Sciatic nerve (tissue), 2 donors: ENCODE measurements at places on chromosomes 16 and 17. TPM values are rescaled to one million over a fixed set of nuclear protein-coding genes. Genes with fewer than 3 reads are reported as not detected.

DNA sequence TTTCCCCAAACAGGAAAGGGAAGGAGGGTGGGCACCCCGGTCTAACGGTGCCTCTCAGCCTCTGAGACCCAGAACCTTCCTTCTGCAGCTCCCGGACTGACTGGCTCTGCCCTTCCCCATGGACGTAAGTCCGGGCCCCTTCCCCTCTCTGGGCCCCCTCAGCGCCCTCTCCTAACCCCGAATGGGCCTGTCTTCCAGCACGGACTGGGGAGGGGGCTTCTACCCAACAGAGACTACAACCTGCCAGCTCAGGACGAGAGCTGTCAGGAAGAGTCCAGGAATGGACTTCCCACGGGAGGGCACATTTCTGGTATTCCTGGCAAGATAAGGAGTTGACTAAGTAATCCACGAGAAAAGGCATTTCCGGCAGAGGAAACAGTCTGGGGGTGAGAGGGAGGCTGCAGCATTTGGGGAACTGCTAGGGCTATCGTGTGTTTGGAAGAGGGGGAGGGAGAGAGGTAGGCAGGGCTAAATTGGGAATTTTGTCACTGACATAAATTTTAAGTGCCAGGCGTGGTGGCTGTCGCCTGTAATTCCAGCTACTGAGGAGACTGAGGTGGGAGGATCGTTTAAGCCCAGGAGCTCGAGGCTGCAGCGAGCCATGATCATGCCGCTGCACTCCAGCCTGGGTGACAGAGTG, 12.1 kb upstream of the ALDOA start:
- DNase-seq: no peak

- DNase-seq: no peak
Observed at GRCh38 chr17:62741290-62741689, 66.8 kb downstream of the MARCHF10 start.

GRCh38 chr17:72875361-72875760, 217.1 kb downstream of the SLC39A11 start:
- no peak for DNase-seq

The CCL2 gene
- total RNA-seq: 219 TPM

DNA sequence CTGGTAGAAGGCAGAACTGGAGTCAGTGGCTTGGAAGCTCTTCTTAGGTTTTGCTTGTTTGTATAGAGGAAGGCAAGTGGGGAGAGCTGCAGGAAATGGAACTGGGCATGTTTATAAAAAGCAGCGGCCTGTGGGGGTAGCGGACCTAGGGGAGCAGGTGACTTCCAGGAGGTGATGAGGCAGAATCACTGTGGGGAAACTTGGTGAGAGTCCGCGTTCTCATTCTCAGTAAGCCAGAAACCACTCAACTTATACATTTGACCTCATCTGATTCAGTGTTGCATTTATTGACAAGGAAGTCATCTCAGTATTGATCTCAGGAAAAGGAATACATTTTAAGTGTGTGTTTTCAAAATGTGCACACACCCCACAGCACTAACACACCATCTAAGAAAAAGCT, 299.8 kb downstream of the CNTNAP4 start:
- no peak for DNase-seq

DNA sequence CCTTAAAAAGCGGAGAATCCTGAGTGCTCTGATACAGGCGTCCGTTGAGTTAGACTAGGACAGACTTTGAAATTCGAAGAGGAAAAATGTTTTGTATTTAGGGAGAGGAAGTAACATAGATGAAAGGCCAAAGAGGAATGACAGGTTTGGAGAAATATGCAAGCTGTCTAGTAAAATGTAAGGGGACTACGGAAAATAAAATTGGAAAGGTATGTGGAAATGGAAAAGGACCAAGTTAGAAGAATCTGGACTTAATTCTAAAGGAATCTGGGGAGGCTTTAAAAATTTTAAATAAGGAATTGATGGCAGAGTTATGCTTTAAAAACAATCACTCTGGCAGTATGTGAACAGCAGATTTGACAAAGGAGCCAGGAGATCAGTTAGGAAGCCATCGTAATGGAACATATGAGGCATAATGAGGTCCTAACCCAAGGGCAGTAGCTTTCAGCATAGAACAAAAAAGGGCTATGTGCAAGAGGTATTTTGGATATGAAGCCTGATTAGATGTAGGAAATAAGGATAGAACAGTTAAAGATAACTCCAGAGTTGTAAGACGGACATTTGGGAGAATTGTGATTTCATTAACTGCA, 38.3 kb downstream of the CYB561 start:
- DNase-seq: no peak

GRCh38 chr16:64406770-64407181, 715.1 kb downstream of the CDH11 start:
- DNase-seq: no peak

DNA sequence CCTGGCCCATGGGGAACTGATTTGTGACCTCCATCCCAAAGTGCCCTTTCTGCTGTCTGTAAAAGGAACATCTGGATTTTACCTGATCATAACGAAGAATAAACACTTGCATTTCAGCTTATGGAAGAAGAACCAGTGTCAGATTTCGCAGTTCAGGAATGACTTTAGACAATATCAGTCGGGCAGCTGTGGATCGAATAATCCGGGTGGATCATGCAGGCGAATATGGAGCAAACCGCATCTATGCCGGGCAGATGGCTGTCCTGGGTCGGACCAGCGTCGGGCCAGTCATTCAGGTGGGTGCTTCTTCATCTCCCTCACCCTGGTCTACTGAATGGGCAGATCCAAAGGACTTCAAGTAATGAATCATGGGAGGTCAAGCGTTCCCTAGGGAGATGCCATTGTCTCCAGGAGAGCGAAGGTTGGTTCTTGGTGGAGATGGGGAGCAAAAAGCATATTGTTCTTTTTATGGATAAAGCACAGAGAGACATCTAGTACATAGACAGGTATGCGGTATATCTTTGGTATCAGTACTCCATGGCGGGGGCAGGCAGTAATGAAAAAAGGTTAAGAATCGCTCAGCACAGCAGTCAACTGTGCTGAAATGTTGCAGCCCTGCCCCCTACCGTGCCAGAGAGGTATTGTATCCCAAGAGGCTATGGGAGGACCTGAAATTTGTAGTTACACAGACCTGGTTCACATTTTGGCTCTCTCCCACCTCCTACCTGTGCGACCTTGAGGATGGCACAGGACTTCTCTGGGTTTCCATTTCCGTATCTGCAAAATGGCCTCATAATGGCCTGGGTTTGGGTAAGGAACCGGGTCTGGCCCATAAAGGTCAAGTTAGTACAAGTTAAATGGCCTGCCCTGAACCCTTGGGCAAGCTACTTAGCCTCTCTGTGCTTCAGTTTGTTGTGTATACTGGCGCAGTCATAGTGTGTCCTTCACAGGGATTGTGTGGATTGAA, 4.7 kb downstream of the COQ7 start:
- peak; percentile 64 for DNase-seq

GRCh38 chr17:32258383-32259140, 7.1 kb upstream of the RHBDL3 start:
- DNase-seq: no peak

- no peak for DNase-seq
Observed at GRCh38 chr17:80899402-80900268, 92.0 kb upstream of the CHMP6 start.

The GPRC5C gene
- 62.9 TPM for total RNA-seq

The OR1A1 gene
- total RNA-seq: not detected

- no peak for DNase-seq
Observed at GRCh38 chr17:4460661-4461060, 26.9 kb downstream of the SPNS3 start.

The KRTAP9-4 gene
- total RNA-seq: not detected

- no peak for DNase-seq
Observed at GRCh38 chr17:82101301-82101715, 3.3 kb upstream of the FASN start.

- no peak for DNase-seq
Observed at GRCh38 chr17:77822302-77823030, 136.0 kb upstream of the TNRC6C start.

DNA sequence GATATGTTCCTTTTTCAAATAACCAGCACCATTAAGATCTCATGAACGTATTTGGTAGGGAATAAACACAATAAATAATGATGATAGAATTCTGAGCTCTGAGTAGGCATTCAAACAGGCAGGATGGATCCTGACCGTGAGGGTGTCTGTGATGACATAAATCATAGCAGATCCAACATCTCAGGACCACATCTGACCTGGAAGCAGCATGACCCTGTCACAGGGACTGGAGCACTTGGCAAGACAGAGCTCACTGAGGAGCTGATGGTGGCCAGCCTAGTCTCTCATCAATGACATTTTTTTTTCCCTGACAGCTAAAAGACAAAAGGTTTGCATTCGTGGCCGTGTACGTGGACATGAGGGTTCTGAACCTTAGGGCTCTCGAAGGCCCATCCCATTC, 337.5 kb downstream of the NPIPA8 start:
- DNase-seq: no peak

DNA sequence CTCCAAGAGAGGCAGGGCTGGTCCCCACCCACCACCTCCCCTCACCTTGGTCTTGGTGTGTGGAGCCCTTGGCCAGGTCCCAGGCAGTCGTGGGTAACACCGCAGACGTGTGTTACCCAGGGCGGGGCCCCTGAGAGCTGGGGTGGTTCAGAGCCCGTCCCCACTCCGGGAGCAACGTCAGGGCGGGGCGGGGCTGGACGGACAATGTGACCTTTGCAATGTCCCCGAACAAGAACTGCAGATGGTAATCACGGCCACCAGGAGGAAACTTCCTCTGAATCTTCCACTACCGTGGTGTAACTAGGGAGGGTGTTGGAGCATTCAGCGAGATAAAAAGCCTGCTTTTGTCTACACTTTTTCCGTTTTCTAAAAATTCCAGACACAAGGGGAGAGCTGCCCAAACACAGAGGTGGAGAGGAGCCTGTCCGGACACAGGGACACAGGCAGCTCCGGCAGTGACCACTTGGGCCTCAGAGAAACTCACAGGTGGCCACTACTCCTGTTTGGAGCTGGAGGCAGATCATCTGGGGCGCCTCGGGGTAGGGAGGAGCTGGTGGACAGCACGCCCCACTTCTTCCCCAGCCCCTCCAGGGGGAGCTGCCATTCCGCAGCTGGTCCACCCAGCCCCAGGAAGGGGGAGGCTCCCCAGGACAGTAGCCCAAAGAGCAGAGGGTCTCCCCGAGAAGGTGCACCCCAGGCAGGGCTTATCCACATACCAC, 14.2 kb upstream of the SLC38A10 start:
- peak; percentile 90 for DNase-seq

DNA sequence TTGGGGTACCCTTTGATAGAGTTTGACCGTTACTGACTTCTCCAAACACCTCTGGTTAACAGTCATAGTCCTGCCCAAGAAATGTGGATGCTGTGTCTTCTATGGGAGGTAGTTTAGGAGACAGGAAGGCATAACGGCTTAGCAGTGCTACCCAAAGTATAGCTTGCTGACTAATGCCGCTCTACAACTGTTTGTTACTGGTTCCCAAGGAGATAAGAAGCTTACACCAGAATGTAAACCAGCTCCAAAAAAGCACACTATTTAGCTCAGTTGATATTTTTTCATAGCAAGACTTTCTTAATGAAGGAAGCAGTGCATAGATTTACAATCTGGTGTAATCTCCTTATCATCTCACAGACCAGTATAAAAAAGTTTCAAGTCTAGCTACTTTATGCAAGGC, 95.7 kb downstream of the HS3ST3B1 start:
- no peak for DNase-seq

- no peak for DNase-seq
Observed at GRCh38 chr17:32757963-32758362, 119.0 kb downstream of the MYO1D start.

DNA sequence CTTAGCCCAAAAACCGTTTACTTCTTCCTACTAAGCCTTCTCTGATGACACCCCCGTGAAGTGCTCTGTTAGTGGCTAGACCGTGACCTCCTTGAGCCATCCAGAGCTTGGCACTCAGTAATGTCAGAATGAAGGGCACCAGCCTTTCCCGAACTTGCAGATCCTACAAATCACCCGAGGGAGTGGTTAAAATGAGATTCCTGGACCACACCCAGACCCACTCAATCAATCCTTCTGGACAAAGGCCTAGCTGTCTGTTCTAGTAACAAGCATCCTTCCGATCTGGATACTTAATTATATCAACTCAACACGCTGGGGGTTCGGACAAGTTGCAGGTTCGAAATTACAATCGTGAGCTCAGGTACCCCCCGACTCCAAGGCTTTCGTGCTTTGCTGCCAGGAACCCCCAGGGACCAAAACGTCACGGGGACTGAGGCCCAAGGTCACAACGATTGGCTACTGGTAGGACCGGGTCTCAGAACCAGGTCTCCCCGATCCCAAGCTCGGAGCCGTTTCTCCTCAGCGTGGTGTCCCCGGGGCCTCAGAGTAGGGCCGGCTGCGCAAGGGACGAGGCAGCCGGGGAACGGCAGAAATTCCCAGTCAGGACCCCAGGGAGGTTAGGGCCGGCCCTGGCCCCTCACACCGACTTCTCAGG, 527 bp downstream of the CIAPIN1 start:
- peak; percentile 66 for DNase-seq

GRCh38 chr17:79650283-79650682, 39.4 kb upstream of the RBFOX3 start:
- peak; percentile 13 for DNase-seq

GRCh38 chr17:61294777-61295176, 104.9 kb upstream of the TBX2 start:
- DNase-seq: no peak

The TSPAN10 gene
- total RNA-seq: 0.85 TPM
